ENCODE measurements at places on chromosomes 5 and 9. TPM values are rescaled to one million over a fixed set of nuclear protein-coding genes. Genes with fewer than 3 reads are reported as not detected.

The NUTM2F gene
- 0.40 TPM for total RNA-seq

The ANXA2R gene
- total RNA-seq, result 5.3 TPM

The PCDHGC4 gene
- total RNA-seq, result 3.8 TPM

The GKAP1 gene
- 10.2 TPM for total RNA-seq

The SLC34A3 gene
- total RNA-seq, result not detected

The CDKN2B-AS1 gene
- total RNA-seq, result 0.62 TPM

The SLC25A48 gene
- total RNA-seq, result 0.85 TPM

The PIP5K1B gene
- 1.6 TPM for total RNA-seq

The PCDHGB1 gene
- total RNA-seq, result 6.5 TPM

The INSL4 gene
- total RNA-seq, result not detected

The SMIM33 gene
- not detected for total RNA-seq

The IL4 gene
- total RNA-seq, result not detected

The HAVCR2 gene
- 2.8 TPM for total RNA-seq

The HINT1 gene
- total RNA-seq, result 328 TPM

The ARHGEF37 gene
- 61.1 TPM for total RNA-seq

The TRPM3 gene
- 18.7 TPM for total RNA-seq

The ANKRD55 gene
- total RNA-seq, result 1.1 TPM

The LEAP2 gene
- total RNA-seq, result 0.32 TPM

The LCN9 gene
- total RNA-seq, result not detected

The TYRP1 gene
- not detected for total RNA-seq

The NEURL1B gene
- 39.9 TPM for total RNA-seq

The GABBR2 gene
- 0.97 TPM for total RNA-seq

The CD274 gene
- 1.9 TPM for total RNA-seq

The FOXI1 gene
- total RNA-seq, result not detected

The DAB2IP gene
- total RNA-seq, result 51.6 TPM

The ROR2 gene
- 37.2 TPM for total RNA-seq

The TOMM5 gene
- 82.8 TPM for total RNA-seq

The DNM1 gene
- total RNA-seq, result 2.0 TPM

The CHD1 gene
- total RNA-seq, result 52.9 TPM

Measured in prostate gland (tissue), 2 donors.